ENCODE measurements at places on chromosomes 5 and 9.
A peak's percentile ranks its signal among the peaks of the same experiment; 100 is the strongest.

- DNase-seq, result no peak
Measured at GRCh38 chr5:131709043-131709442, 74.0 kb upstream of the RAPGEF6 start.

- DNase-seq, result no peak
Measured at GRCh38 chr5:106408141-106408540, 1262.6 kb downstream of the EFNA5 start.

DNA sequence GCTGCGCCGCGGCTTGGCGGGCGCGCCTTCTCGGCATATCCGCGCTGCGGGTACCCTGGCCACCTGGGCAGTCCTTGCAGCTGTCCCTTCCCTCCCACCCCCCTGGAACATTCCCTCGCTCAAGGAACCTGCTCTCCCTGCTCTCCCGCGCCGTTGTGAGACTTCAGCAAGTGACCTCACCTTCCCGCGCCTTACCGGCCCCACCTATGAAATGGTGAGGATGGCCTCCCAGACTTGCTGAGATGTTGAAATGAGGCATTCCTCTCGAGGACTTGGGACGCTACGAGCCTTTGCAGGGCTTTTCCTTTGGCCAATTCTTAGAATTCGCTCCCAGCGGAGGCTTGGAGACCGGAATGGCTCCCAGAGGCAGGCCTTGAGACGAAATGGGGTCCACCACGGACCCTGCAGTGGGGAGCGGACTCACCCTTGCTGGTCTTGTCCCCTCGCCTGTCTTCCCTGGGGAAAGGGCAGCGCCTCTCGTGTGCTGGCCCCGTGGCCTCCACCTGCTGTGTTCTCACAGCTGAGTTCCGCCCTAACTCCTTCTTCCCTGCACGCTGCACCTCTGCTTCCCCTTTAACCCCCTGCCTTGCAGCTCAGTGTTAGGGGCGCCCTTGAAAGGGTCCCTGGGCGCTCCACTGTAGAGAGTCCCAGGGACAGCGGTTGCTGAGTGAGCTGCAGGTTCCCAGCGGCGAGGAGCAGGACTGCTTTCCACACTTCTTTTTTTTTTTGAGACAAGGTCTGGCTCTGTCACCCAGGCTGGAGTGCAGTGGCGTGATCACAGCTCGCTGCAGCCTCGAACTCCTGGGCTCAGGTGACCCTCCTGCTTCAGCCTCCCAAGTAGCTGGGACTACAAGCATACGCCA is 907 bp downstream of the HMCN2 start:
- DNase-seq, result peak; percentile 33

DNA sequence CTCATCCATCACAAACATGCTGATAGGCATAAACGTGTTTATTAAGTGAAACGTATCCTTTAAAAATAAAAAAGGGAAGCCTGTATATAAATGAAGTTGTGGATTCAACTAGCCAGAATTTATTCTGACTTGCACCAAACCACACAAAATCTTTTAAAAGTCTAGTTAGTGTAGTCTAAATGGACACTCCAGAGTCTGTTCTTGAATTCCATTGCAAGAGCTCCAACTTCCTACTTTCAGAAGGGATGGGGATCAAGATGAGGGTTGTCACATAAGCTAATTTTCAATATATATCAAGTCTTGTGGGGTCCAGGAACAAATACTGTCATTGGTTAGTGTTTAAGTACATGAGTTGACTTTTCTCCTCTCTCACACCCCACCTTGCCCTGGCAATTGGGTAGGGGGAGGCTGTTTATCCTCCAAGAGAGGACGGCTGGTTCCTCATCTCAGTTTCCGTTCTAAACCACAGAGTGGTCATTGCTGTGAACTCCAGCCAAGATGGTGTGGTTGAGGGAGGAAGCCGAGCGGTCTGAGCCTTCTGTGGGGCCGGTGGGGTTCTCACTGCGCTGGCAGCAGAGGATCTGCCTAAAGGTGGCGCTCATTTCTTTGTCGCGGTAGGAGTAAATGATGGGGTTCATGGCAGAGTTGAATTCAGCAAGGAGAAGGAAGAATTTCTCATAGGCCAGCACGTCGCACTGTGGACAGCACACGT is 163.2 kb downstream of the LPAR1 start:
- DNase-seq, result no peak

GRCh38 chr5:138508958-138509357 is 34.1 kb downstream of the ETF1 start:
- DNase-seq, result no peak

DNA sequence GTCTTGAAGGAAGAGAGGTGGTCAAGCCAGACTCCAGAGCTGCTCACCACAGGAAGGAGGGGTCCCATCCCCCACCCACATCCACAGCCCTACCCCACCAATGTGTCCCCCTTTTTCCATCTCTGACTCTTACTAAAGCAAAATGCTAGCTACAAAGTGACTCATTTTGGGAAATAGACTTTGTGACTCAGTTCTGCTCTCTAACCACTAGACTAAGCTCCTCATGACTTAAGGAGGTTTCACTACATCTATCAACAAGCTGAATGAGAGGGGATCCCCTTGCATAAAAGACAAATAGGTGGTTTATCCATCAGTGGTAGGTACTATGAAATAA is 35.1 kb upstream of the ADRB2 start:
- DNase-seq, result no peak

DNA sequence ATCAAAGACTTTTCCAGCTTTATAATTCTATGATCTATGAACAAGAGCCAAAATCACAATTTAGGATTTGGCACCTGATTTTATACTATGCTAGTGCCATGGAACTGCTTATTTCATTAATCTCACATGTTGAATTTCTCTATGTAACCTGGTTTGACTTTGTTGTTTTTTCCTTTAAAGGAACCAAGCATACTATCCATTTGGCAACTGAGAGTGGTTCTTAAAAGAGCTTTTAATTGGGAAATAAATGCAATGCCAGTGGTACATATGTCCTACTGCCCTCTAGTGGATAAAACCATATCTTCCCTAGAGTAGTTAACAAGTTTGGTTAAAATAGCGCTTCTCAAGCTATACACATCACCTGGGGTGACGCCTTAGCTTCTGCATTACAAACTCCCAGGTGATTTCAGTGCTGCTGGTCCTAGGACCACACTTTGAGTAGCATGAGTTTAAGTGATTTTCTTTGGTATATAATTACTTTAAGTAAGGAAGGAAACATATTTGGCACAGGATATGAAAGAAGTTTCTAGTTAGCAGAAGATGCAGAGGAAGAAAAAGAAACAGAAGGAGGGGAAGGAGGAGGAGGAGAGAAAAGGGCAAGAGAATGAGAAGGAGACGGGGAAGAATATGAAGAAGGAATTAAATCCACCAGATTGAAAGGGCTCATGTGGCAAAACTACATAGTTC is 56.8 kb downstream of the FGF10 start:
- no peak for DNase-seq

DNA sequence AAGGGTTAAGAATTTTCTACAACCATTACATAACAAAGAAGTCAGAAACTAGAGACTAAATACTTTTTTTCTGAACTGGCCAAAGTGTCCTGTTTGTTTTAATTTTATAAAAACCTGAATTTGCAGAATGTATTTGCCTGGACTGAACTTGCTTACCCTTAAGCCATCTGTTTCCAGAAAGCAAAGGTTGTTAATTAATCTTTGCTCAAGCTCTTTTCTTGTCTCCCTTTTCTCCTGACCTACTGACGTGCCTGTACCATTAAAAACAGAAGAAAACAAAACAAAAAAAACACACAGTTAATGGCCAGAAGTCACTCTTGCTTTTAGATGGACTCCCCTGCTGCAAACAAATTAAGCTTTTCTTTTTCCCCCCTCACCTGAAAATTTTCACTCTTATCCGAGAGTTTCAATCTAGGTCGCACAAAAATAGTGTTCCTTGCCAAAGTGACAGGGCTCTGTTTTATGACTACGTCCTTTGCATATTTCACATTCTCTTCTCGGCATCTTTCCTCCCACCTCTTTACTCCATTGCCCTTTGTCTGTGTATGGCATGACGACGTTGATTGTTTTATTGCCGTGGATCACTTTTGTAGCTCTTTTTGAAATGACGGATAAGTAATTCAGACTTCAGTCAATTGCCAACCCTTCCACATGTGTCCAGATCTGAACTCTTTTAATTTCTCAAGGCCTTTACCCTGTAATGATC is 333.8 kb upstream of the GRIN3A start:
- peak; percentile 35 for DNase-seq

GRCh38 chr5:124806373-124807077 is 60.1 kb upstream of the ZNF608 start:
- peak; percentile 61 for DNase-seq

GRCh38 chr9:135667463-135668001 is 4.4 kb downstream of the LCN9 start:
- DNase-seq, result no peak

GRCh38 chr9:104682642-104683041 is 11.7 kb upstream of the OR13D1 start:
- DNase-seq, result peak; percentile 12

DNA sequence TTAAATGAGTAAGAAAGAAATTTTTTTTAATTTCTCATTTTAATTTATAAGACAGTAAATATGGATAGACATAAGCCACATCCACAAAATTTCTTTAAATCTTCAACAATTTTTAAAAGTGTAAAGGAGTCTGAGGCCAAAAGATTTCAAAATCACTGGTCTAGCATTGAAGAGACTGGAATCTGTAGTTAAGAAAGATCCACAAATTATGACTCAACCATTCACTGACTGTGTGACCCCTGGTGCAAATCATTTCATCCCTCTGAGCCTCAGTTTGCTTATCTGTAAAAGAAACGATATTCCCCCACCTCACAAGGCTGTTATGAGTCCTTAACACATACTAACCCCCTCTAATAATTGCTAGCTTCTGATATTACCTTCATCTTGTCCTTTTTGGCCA is 98.5 kb downstream of the EBF1 start:
- no peak for DNase-seq

DNA sequence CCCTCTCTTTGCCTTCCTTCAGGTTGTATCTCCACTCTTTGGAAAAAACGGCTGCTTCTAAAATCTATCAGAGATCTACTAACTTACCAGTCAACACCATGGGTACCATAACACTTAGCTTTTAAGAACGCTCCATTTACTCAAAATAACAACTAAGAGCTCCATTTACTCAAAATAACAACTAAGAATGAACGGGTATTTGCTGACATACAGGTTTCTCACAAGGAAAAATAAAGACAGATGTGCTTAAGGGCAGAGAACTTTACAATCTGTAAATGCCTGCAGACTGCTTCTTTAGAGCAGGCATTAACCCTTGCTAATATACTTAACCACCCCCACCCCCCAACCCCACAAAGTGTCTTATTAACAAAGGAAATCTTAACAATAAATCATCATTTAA is 2.8 kb downstream of the UBAP2 start:
- no peak for DNase-seq

- DNase-seq, result no peak
Measured at GRCh38 chr9:101514071-101514470, 19.6 kb upstream of the RNF20 start.

GRCh38 chr5:64149268-64149667 is 16.4 kb upstream of the RNF180 start:
- DNase-seq, result no peak

DNA sequence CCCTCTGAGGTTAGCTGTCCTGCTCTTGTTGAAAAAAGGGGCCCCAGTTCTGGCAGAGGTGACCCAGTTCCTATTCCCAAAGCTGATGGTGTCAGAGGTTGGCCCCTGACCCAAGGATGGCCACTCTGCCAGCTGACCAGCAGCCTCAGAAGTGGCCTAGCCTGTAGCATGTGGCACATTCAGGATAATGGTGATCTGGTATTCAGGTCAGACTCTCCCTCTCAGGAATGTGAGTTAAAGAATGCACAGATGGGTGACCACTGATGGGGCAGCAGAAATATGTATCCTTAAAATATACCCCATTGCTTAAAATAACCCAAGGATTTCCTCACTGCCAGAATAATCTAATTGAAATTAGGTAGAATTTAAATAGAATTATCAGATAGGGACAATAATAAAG is 369.2 kb downstream of the SEMA5A start:
- no peak for DNase-seq

DNA sequence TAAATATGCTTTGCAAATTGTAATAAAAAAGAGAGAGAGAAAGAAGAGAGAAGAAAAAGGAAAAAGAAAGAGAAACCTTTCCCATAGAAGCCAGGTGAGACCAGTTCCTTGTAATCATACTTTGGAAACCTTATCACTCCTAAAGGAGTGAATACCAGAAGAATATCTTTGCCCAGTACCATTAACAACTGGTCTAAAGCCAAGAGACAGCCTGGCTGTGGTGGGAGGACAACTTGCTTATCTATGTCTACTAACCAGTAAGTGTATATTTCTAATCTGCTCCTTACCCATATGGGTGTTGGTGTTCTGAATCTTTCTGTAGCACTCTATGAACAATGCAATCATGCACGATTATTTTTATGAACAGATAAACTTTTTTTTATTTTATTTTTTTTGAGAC is 10.5 kb upstream of the TXN start:
- no peak for DNase-seq

Measured in right kidney (tissue), 9 donors.